Activated naive CD8-positive, alpha-beta T cell treated with anti-CD3 and anti-CD28 coated beads for 36 hours (primary cell): ENCODE measurements at places on chromosomes 3 and 15. TPM values are rescaled to one million over a fixed set of nuclear protein-coding genes. Genes with fewer than 3 reads are reported as not detected.

DNA sequence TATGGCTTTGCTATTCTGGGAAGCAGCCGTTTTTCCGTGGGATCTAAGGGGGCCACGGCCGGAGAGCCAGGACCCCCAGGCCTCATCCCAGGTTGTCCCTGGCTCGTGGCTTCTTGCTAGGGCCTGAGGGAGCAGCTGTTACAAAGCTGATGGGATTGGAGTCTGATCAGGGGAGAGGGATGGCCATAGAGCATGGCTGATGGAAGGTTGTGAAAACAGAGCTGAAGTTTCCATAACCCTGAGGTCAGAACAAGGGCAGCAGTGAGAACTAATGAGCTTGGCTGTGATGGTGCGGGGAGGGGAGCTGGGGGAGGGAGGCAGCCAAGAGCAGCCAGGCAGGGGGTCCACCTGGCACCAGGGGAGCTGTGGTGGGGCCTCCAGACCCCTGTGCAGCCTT lies 63.0 kb downstream of the LINGO1 start:
- no peak for DNase-seq

- no peak for DNase-seq
These were observed 23.0 kb downstream of the NANOGP8 start for GRCh38 chr15:35061825-35062737.

GRCh38 chr3:152589644-152590043 lies 245.3 kb upstream of the P2RY1 start:
- no peak for DNase-seq

GRCh38 chr3:158384019-158384418 lies 187.0 kb upstream of the MLF1 start:
- no peak for DNase-seq

- no peak for DNase-seq
These were observed 75.2 kb downstream of the ZMAT3 start for GRCh38 chr3:178996399-178996798.

- no peak for DNase-seq
These were observed 29.1 kb upstream of the IREB2 start for GRCh38 chr15:78408961-78409360.

The TIGIT gene
- total RNA-seq: 12.9 TPM

The STAB1 gene
- total RNA-seq: 0.10 TPM
